Globus pallidus (tissue), 1 donor: ENCODE measurements at places on chromosomes 1 and 21.
A peak's percentile ranks its signal among the peaks of the same experiment; 100 is the strongest.

GRCh38 chr21:39208624-39209333 is 25.5 kb upstream of the PSMG1 start:
- DNase-seq = no peak

DNA sequence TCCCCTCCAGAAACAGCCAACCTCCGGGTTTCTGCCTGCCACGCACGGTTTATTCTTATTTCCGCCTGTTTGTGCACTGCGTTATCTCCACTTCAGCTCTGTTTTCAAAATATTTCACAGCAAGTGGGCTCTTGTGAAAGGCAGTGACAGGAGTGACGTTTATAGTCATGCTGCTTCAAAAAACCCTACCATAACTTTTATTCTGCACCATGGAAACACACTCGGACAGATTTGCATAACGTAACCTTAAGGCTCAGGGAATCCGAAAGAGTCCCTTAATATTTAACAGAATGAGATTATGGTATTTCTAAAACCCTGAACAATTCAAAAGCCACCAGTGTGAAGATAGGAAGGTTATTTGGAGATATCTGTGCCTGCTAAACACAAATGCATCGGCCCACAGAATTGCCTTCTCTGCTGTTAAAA is 782 bp upstream of the SDE2 start:
- no peak for DNase-seq

- DNase-seq = no peak
Observed at GRCh38 chr1:110305900-110306420, 33.2 kb upstream of the RBM15 start.

GRCh38 chr1:193179094-193179493 is 7.3 kb downstream of the B3GALT2 start:
- DNase-seq = no peak

GRCh38 chr1:78619032-78619431 is 1.2 kb upstream of the IFI44L start:
- no peak for DNase-seq

DNA sequence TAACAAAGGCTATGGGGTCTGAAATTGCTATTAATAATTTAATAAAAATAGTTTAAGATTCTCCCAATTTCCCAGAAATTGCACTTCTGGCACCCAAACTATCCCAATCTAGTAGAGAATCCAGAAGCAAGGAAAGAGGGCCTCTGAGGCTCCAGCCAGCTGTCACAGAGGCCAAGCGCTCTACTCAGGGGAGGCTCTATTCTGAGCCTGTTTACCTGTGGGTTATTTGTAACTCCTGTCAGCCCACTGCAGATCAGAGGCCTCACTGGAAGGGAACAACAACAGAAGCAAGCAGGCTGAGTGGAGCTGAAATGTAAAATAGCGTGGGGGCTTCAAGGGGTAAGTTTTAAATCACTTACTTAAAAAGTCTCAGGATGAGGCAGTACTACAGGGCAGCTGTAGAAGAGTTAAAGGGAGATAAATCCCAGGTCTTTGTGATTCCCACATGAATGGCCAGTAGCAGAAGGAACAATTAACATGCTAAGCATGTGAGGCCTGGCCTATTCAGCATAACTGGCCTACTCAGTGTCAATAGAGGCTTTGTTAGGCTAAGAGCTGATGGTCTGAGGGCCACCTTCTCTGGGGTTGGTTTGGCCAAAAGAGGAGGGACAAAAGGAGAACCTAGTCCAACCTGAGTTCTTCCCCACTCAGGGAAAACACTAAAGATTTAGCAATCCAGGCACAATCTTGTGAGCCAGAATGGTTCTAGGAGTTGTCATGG is 12.8 kb downstream of the ZNF687 start:
- peak; percentile 92 for DNase-seq

GRCh38 chr1:178921499-178921898 is 50.6 kb upstream of the ANGPTL1 start:
- no peak for DNase-seq

DNA sequence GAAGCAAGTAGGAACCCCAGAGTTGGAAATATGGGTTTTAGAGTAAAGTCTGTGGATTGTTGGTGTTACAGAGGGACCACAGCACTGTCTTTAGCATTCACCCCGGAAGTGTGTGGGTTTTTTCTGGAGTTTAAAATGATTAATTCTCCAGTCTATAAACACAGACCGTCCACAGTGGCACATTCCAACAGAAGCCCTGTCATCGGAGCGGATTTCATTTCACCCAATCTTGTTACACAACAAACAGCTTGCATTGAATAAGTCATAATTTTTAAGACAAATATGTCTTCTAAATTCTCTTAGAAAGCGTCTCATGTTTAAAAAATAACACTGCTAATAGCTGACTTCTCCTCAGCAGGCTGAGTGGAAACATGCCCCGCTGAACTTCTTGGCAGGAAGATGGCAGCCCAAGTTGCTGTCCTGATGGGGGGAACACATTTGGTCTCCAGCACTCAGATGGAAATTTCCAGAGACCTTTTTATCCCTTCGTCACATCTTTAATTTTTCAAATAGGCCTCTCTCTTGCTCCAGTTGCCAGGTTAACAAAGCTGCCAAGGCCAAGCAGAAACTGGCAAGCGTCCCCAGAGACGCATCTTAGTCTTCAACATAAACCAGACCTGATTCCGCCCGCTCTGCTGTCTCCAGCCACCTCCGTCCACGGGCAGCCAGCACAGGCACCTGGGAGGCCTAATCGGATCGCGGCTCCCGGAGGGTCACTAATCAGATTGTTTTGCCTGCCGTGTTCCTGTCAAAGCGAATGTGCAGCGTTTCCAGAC is 28.8 kb upstream of the SLC19A1 start:
- DNase-seq = no peak

- DNase-seq = no peak
Observed at GRCh38 chr1:10835822-10836421, 39.5 kb upstream of the CASZ1 start.

GRCh38 chr1:98696077-98696476 is 34.6 kb downstream of the SNX7 start:
- DNase-seq = no peak

GRCh38 chr1:176546825-176547224 is 83.8 kb downstream of the PAPPA2 start:
- no peak for DNase-seq

- DNase-seq = no peak
Observed at GRCh38 chr1:220818421-220819173, 31.9 kb downstream of the MTARC1 start.

- DNase-seq = no peak
Observed at GRCh38 chr1:203563291-203563690, 63.3 kb upstream of the ATP2B4 start.

DNA sequence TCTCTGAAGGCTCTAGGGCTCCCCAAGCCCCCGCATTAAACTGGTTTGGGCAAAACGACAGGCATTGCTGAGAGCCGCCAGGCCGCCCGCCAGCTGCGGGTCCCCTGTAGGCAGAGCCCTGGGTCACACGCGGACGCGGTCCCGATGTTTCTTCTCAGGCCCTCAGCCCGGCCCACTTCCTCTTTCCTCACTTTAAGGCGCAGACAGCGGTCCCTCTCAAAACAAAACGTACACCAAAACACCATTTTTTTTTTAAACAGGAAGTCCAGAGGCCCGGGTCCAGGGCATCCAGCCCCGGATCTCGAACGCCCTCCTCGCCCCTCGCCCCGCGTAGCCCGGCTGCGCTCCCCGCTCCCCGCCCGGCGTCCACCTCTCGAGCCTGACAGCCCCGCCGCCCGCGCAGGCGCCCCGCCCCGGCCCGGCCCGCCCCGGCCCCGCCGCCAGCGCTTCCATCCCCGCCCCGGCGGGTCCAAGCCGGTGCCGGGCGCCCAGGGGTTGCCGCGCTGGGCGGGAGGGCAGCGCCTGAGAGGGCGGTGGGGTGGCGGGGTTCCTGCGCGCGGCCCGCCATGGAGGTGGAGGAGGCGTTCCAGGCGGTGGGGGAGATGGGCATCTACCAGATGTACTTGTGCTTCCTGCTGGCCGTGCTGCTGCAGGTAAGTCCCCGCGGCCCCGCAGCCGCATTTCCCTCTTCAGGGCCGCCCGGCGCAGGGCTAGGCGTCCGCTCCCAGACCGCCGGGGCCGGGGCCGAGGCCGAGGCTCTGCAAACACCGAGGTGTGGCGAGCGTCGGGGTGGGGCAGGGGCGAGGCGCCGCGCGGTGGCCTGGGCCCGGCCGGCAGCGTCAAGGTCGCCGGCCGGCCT is at the start of gene SLC22A15:
Gene SLC22A15, plus strand, starts transcription at position 452 of the 859 bp plus-strand sequence. Its CDS starts 115 bp downstream, at position 567.
- peak; percentile 68 for DNase-seq

GRCh38 chr1:183633676-183634343 is 1.8 kb downstream of the ARPC5 start:
- peak; percentile 68 for DNase-seq

DNA sequence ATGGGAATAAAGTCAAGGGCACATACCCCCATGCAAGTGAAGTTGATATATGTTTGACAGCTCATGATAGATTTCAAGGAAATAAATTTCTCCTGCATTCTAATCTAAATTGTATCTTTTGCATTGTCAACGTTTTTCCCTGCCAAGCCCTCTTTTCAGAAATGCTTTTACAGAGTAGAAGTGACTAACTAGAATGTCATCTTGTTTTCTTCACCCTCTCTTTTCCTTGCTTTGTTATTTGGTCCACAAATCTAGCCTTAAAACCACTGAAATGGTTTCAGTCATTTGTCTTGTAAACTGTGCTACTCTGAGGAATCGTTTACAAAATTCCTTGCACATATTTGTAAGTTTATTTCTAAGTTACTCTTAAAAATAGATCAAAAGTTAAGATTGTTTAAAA is 600.8 kb upstream of the CXADR start:
- no peak for DNase-seq

DNA sequence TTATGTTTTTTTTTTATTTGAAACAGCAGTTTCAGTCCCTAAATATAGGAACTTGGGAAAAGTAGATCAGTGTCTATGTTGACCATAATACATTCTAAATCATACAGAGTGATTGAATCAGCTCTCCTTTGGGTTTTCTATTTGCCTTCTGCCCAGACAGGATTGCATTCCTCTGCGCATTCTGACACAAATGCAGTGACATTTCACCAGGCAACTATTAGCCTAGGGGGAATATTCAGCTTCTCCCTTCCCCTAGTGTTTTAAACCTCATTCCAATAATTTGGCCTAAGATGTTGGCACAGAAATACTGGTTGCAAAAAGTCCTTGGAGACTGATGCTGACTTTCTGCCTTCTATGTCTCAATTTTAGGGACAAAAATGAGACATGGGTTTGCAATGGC is 172.8 kb downstream of the PTGER3 start:
- DNase-seq = no peak

GRCh38 chr1:229579059-229579673 is 20.7 kb upstream of the ABCB10 start:
- DNase-seq = peak; percentile 98

DNA sequence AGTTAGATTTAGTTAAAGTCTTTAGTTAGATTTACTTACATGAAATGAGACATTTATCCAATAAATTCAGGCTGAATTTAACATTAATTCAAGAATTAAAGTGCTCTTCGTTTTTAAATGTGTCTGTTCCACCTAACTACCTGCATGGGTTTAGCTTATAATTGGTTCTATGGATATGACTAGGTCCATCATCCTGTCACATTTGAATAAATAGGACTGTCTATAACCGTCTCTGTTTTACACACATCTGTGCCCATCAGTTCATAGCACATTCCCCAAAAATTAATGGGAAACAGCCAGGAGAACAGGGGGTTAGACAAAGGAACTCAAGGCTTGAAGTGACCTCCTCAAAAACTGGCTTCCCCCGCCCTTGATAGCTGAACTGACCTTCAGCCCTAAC is 219.6 kb downstream of the MRPL39 start:
- DNase-seq = no peak

DNA sequence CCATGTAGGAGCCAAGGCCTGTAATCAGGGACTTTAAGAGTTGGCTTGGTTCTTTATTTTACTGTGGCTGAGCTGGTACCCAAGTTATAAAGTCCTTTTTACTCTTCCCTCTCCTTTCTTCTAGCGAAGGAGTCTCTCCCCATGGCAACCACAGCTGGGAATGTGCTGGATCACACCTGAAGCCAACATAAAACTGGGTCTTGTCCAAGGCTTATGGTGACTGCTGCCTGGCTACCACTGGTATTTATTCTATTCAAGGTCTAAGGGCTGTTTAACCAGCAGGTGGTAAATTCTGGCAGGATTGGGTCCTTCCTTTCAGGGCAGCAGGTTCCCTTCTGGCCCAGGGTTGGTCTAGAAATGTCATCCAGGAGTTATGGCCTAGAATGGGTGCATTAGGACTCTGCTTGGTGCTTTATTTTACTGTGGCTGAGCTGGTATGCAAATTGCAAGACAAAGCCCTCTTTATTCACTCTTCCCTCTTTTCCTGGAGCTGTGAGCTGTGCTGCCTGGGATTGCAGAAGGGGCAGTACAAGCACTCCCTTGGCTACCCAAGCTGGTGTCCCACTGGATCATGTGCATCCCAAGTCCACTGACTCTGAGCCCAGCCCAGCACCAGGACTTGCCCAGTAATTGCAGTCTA is 26.6 kb downstream of the SLC22A15 start:
- DNase-seq = peak; percentile 91

GRCh38 chr1:29708796-29709703 is 472.7 kb downstream of the PTPRU start:
- no peak for DNase-seq

GRCh38 chr21:25243808-25244207 is 363.5 kb downstream of the MRPL39 start:
- DNase-seq = no peak

GRCh38 chr21:45210461-45210983 is 77.2 kb downstream of the POFUT2 start:
- DNase-seq = no peak

- DNase-seq = peak; percentile 78
Observed at GRCh38 chr1:119549719-119550132, 42.7 kb downstream of the HSD3B1 start.

DNA sequence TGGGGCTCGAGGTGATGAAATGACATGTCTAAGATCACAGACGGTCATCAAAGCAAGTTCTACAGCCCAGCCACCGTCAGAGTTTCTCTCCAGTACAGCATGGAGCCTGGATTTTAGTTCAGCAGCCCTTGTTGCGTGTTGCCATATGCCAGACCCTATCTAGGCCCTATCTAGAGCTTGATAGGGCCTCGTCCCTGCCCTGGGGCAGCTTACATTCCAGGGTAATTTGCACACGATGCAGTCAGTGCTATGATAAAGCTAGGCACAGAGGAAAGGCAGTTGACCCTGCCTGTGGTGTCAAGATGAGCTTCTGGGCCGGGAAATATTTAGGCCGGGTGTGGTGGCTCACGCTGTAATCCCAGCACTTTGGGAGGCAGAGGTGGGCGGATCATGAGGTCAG is 18.9 kb downstream of the ETV3L start:
- no peak for DNase-seq

- no peak for DNase-seq
Observed at GRCh38 chr21:29293495-29293894, 5.2 kb upstream of the BACH1 start.

DNA sequence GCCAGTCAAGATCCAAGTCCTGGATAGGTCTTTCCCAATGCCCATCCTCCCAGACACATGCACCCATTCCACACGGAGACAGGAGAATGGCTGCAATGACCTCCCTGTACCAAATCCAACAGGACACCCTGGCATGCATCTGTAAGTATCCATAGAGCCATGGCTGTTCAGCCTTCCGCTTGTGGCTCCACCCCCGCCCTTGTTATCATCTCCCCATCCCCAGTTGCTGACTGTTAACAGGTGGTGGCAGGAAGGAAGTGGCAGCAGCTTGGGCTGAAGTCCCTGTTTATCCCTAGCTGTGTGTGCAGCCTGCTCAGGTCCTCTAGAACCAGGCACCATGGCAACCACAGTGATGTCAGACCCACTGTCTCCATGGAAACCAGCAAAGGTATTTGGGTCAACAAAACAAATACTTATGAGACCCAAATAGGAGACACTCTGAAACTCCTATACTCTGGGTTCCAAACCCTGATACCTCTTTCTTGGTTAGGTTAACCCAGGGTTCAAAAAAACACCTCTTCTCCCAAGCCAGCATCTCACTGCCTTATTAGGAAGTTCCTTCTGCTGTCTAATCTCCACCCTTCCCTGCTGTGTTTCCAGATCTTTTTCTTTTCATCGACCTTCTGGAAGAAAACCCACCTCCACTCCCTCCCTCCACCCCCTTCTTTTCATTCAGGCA is 721 bp downstream of the PBXIP1 start:
- no peak for DNase-seq
